ENCODE measurements at places on chromosomes 4 and X. TPM values are rescaled to one million over a fixed set of nuclear protein-coding genes. Genes with fewer than 3 reads are reported as not detected.

- H3K27me3 ChIP-seq = no peaks in the 10 kb centered on the region
- no peaks in the 10 kb centered on the region for H3K36me3 ChIP-seq
- H3K4me3 ChIP-seq = no peak overlapping the region
- H3K27ac ChIP-seq = no peak overlapping the region
- DNase-seq = no peak
- no peaks in the 10 kb centered on the region for H3K4me1 ChIP-seq
Observed at GRCh38 chrX:72262077-72262476, 15.0 kb downstream of the RPS4X start.

DNA sequence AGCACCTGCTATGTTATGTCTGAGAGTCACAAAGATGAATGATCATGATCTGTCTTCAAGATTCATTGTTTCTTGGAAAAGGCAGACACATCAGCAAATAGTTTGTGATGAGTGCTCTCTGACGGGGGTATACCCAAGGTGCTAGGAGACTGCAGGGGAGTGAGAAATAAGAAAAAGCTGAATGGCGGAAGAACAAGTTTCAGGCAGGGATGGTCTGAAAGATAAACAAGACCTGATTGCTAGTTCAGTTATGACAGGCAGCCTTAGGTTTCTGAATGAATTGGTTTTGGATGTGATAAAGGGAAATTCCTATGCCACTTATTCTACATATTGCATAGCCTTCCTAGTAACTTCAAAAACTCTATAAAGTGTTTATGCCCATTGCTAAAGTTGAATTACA, 327.0 kb upstream of the DKK2 start:
- no peaks in the 10 kb centered on the region for H3K27me3 ChIP-seq
- DNase-seq = no peak

GRCh38 chr4:15378062-15378461, 49.8 kb upstream of the C1QTNF7 start:
- H3K36me3 ChIP-seq = no peaks in the 10 kb centered on the region
- H3K4me1 ChIP-seq = no peaks in the 10 kb centered on the region

GRCh38 chr4:129804461-129804981, 708.6 kb downstream of the C4orf33 start:
- no peak overlapping the region for H3K4me3 ChIP-seq
- DNase-seq = no peak
- H3K27ac ChIP-seq = no peak overlapping the region
- no peaks in the 10 kb centered on the region for H3K36me3 ChIP-seq
- no peaks in the 10 kb centered on the region for H3K4me1 ChIP-seq

DNA sequence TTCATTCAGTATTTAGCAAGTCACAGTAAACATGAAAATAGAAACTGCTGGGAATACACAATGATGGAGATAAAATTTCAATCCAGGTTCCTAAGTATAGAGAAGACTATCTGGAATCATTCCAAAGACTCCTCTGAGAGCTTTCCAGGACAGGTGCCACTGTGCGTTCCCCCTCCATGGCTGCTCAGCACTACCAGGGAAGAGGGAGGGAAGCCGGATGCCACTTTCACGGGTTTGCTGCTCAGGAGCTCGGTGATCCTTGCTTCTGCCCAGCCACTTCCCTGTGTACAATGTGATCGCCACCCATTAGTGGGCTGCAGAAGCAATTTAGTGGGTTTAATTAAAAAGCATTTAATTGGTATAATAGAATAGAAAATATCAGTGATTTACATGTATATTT, 94.5 kb downstream of the FNIP2 start:
- no peaks in the 10 kb centered on the region for H3K4me1 ChIP-seq

DNA sequence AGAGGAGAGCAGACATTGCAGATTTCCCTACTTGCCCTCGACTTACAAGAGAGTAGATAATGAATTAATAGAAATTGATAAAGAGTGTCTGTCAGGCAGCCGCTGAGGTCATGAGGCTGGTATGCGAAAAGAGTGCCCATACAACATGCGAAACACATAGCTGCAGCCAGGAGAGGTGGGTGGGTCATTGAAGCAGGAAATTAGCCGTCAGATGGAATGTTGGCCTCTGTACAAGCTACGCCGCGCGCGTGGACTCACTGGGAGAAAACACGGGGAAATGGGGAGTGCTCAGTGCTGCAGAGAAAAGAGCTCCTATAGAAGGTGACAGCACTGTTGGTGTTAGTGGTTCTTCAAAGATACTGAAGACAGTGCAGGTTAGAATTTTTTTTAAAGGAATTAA, 125.1 kb downstream of the RAPGEF2 start:
- H3K27me3 ChIP-seq = no peaks in the 10 kb centered on the region
- no peaks in the 10 kb centered on the region for H3K4me1 ChIP-seq
- peak; percentile 44 for DNase-seq
- H3K36me3 ChIP-seq = no peaks in the 10 kb centered on the region
- no peak overlapping the region for H3K4me3 ChIP-seq
- peak overlapping the region; percentile 3 for H3K27ac ChIP-seq

- H3K27me3 ChIP-seq = no peaks in the 10 kb centered on the region
- no peak overlapping the region for H3K4me3 ChIP-seq
- DNase-seq = no peak
- peak overlapping the region; percentile 54 for H3K27ac ChIP-seq
Observed at GRCh38 chr4:26023203-26023972, 109.4 kb downstream of the SMIM20 start.

- H3K27me3 ChIP-seq = peaks cover 5% of the 10 kb centered on the region
- H3K27ac ChIP-seq = no peak overlapping the region
- no peak overlapping the region for H3K4me3 ChIP-seq
- no peak for DNase-seq
- H3K4me1 ChIP-seq = no peaks in the 10 kb centered on the region
Observed at GRCh38 chrX:38271154-38271716, 50.6 kb upstream of the SRPX start.

DNA sequence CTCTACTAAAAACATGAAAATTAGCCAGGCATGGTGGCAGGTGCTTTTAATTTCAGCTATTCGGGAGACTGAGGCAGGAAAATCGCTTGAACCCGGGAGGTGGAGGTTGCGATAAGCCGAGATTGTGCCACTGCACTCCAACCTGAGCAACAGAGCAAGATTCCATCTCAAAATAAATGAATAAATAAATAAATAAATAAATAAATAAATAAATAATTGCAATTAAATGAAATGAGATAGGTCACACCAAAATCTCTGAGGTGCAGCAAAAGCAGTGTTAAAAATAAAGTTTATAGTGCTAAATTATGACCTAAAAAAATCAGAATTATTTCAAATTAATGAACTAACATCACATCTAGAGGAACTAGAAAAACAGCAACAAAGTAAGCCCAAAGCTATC, 13.6 kb upstream of the CYLC1 start:
- H3K27me3 ChIP-seq = no peaks in the 10 kb centered on the region
- no peaks in the 10 kb centered on the region for H3K4me1 ChIP-seq
- no peak overlapping the region for H3K4me3 ChIP-seq
- no peak for DNase-seq
- H3K27ac ChIP-seq = no peak overlapping the region

DNA sequence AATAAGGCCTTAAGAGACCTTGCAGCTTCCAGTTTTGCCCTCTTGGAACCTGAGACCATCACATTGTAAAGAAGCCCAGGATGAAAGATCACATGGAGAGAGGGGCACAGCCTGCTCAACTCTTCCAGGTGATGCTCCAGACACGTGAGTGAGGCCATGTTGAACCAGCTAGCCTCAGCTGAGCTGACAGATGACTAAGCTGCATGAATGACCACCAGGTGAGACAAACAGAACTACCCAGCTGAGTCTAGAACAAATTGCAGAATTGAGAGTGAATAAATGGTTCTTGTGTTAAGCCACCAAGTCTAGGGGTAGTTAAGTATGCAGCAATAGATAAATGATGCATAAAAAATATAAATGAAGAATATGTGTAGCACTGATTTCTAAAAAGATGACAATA, 16.8 kb upstream of the GPR82 start:
- H3K4me3 ChIP-seq = no peak overlapping the region
- DNase-seq = no peak
- H3K27me3 ChIP-seq = no peaks in the 10 kb centered on the region
- no peaks in the 10 kb centered on the region for H3K36me3 ChIP-seq

- H3K27ac ChIP-seq = no peak overlapping the region
- DNase-seq = no peak
- H3K4me1 ChIP-seq = no peaks in the 10 kb centered on the region
Observed at GRCh38 chr4:127995776-127996175, 30.6 kb downstream of the ABHD18 start.

GRCh38 chr4:151205722-151206121, 71.2 kb upstream of the PRSS48 start:
- peak overlapping the region; percentile 3 for H3K27ac ChIP-seq
- DNase-seq = no peak
- H3K27me3 ChIP-seq = no peaks in the 10 kb centered on the region

- DNase-seq = no peak
- H3K27ac ChIP-seq = no peak overlapping the region
- H3K4me3 ChIP-seq = no peak overlapping the region
- H3K36me3 ChIP-seq = no peaks in the 10 kb centered on the region
Observed at GRCh38 chr4:76457885-76458284, 22.9 kb downstream of the SHROOM3 start.

GRCh38 chr4:13888112-13888511, 260.6 kb upstream of the BOD1L1 start:
- no peaks in the 10 kb centered on the region for H3K4me1 ChIP-seq
- H3K27ac ChIP-seq = no peak overlapping the region
- H3K36me3 ChIP-seq = no peaks in the 10 kb centered on the region
- H3K4me3 ChIP-seq = no peak overlapping the region

DNA sequence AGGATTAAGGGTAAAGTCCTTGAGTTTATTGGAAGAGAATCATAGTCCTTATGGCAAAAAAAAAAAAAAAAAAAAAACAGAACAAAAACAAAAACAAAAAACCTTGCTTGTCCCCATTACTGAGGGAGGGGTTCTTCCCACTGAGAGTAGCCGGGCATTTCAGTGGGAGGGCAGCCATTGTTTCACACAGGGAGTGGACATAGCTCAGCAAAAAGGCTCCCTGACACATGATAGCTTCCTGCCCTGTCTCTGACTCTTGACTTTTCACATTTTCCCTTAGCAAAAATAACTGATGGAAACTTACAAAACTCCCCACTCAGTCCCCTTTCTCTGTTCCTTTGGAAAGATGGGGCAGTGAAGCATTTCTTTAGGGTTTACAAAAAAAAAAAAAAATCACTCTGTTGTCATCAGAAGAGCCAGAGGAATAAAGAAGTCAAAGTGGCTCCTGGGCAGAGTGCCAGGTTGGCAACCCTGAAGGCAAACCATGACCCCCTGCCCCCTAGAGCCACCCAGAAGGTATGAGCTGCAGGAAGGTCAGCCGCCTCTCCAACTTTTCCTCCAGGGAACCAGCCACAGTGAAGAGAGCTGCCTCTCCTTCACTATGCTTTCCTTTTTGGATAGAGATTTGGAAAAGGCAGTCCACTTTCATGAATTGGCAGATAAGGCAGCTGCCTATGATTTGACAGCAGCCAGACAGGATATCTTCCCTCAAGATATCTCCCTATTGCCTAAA, 170.6 kb downstream of the KDR start:
- DNase-seq = no peak
- no peak overlapping the region for H3K27ac ChIP-seq
- no peak overlapping the region for H3K4me3 ChIP-seq
- no peaks in the 10 kb centered on the region for H3K36me3 ChIP-seq
- no peaks in the 10 kb centered on the region for H3K27me3 ChIP-seq
- H3K4me1 ChIP-seq = no peaks in the 10 kb centered on the region

DNA sequence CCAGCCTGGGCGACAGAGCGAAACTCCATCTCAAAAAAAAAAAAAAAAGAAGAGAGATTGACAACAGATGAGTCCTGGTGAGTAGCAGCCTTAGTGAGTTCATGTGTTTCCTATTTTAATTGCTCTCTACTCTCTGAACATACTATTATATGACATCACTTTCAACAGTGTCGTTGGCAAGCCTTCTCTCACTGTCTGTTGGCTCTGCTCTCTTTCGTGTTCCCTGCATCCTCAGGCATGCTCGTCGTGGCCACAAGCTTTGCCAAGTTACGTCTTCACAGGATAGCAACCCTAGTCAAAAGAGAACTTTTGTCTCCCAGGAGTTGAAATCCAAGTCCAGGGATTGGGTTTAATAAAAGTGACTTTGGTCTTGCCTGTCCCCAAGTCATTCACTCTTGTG, 117.1 kb upstream of the EGFL6 start:
- H3K27ac ChIP-seq = peak overlapping the region; percentile 3
- peak; percentile 47 for DNase-seq
- H3K27me3 ChIP-seq = no peaks in the 10 kb centered on the region
- H3K4me3 ChIP-seq = no peak overlapping the region
- H3K36me3 ChIP-seq = no peaks in the 10 kb centered on the region

GRCh38 chr4:1869530-1870327, 1.5 kb upstream of the NSD2 start:
- H3K4me3 ChIP-seq = peak overlapping the region; percentile 97
- H3K4me1 ChIP-seq = no peaks in the 10 kb centered on the region
- no peaks in the 10 kb centered on the region for H3K27me3 ChIP-seq
- peak overlapping the region; percentile 100 for H3K27ac ChIP-seq
- H3K36me3 ChIP-seq = no peaks in the 10 kb centered on the region
- DNase-seq = no peak

- no peak for DNase-seq
- H3K36me3 ChIP-seq = no peaks in the 10 kb centered on the region
- no peaks in the 10 kb centered on the region for H3K4me1 ChIP-seq
Observed at GRCh38 chr4:185011408-185011807, 6.9 kb upstream of the HELT start.

- no peak overlapping the region for H3K4me3 ChIP-seq
- H3K27me3 ChIP-seq = no peaks in the 10 kb centered on the region
- H3K36me3 ChIP-seq = no peaks in the 10 kb centered on the region
- DNase-seq = no peak
Observed at GRCh38 chr4:10982305-10982704, 297.7 kb upstream of the CLNK start.

DNA sequence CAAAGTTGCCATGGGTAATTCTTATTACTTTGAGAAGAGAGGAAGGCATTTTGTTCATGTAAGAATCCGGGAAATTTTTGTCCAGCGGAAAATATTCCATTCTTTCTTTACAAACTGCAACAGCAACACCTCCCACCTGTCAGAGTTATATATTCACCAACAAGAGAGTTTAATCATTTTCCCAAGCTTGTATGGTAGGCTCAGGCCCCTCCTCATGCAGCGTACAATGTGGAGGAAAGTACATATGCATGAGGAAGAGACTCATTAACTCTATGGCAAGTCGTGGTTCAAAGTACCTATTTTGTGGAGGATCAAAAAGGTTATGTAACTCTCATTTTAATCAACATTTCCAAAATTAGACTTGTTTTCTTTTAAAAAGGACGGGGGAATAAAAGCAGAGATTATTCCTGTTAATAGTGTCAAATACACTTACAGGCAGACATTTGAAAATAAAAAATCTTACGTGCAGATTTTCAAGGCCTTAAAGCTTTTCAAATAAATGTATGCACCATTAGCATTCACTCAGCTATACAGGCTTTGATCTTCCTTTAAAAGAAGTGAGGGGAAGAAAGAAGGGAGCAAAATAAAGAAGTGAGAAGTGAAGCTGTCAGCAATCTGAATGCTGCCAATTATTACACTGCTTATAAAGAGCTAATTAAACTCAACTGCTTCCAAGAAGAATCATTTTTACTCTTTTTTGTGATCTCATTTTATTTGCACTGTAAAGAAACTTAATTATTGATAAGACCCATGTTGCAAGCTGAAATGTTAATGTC, 204.8 kb downstream of the FAT4 start:
- H3K27me3 ChIP-seq = no peaks in the 10 kb centered on the region
- no peaks in the 10 kb centered on the region for H3K4me1 ChIP-seq
- no peak overlapping the region for H3K4me3 ChIP-seq
- DNase-seq = no peak

Gene LONRF3
- 13.2 TPM for total RNA-seq

Gene SCML2
- 0.26 TPM for total RNA-seq

Gene NDUFC1
- total RNA-seq = 43.8 TPM

Gene ARSJ
- 8.2 TPM for total RNA-seq

Gene SPANXD
- not detected for total RNA-seq

Gene HDX
- total RNA-seq = 50.2 TPM

Gene PRDM5
- 37.6 TPM for total RNA-seq

Gene PGAM4
- not detected for total RNA-seq

Gene RIBC1
- 2.5 TPM for total RNA-seq

Measured in uterus (tissue), 4 donors.